ENCODE measurements at places on chromosomes 7 and 10.

GRCh38 chr10:72694476-72695369 lies 2.8 kb downstream of the MCU start:
- no peak for DNase-seq

DNA sequence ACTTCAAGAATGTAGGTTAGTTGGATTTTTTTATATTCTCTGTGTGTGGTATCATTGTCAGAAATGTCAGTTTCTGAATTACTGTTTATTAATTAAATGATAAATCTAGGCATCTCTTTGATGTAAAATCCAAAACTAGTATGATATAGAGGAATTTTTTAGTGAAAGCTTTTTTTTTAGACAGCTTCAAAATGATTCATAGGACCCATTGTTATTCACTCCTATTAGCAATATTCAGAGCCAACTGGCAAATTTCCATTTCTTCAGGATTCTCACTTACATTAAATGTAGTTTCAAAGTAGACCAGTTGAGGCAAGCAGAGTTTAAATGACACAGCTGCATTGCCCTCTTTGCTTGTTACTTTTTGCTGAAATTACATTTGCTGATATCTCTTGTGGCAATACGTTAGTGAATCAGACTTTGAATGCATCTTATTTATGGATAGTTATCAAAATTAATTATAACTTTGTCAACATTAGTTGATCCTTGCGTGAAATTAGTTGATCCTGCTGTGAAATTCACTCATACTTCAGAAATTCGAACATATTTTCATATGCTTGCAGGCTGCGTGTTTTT lies 20.3 kb downstream of the ZNF277 start:
- DNase-seq, result no peak

- no peak for DNase-seq
Observed at GRCh38 chr10:60490013-60490412, 100.3 kb upstream of the ANK3 start.

- no peak for DNase-seq
Observed at GRCh38 chr7:22184549-22185199, 172.3 kb downstream of the RAPGEF5 start.

GRCh38 chr10:126336801-126337200 lies 51.5 kb downstream of the ADAM12 start:
- no peak for DNase-seq

DNA sequence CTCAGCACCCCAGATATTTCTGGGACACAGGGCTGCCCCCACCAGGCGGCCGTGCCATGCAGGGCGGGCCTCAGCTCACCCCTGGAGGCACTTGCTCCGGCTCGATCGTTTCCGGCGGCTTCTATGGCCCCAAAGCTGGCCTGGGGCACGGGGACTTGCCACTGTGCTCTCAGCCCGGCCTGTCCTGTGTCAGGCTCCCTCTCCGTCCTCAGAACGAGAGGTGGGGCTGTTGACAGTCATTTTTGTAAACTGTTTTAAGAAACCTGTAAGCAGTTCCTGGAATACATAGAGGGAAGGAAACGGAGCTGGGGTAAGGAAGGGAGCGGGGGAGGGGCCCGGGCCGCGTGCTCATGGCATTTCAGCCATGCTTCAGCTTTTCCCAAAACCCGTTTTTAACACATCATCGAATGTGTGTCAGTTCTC lies 30.7 kb upstream of the PRKAR1B start:
- no peak for DNase-seq

DNA sequence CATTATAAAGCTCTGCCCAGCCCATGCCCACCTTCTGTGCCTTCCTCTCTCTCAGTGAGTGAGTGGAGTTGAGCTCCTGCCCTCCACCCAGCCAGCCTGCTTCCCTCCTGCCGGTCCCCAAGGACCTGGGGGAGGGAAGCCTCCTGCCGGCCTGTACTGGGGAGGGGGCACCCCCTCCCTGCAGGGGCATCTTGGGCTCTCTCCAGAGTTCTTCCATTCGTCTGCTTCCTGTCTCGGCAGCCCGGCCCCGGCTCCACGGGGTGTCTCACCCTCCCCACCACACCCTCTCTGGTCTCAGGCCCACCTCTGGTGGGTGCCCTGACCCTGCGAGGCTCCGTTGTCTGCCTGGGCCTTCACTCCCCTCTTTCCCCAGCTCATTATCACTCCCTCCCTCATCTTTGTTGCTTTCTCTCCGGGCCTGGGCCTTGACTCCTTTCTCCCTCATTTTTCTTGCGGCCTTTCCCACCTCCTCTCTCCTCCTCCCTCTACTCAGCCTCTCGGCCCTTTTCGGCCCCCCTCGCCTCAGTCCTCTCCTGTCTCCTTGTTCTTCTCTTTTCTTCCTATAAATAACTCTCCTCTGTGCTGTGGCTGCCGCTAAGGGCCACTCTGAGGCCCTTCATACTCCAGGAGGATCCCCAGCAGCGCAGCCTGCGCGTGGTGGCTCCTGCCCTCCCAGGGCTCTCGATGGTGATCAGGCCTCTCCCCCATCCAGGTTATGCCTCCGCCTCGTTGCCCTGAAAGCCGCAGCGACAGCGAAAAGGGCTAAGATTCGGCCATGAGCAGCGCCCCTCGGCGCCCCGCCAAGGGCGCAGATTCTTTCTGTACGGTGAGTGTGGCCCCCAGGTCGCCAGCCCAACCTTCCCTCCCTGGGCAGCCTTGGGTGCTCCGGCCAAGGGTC lies 2.1 kb downstream of the SLC4A2 start:
- no peak for DNase-seq

- DNase-seq, result no peak
Observed at GRCh38 chr7:47406801-47407129, 175.1 kb downstream of the TNS3 start.

Data from activated naive CD4-positive, alpha-beta T cell treated with anti-CD3 and anti-CD28 coated beads, Interleukin-2, amount 50 U/mL, for 16 hours (primary cell).